ENCODE measurements at places on chromosomes 3 and 15.
A peak's percentile ranks its signal among the peaks of the same experiment; 100 is the strongest.

DNA sequence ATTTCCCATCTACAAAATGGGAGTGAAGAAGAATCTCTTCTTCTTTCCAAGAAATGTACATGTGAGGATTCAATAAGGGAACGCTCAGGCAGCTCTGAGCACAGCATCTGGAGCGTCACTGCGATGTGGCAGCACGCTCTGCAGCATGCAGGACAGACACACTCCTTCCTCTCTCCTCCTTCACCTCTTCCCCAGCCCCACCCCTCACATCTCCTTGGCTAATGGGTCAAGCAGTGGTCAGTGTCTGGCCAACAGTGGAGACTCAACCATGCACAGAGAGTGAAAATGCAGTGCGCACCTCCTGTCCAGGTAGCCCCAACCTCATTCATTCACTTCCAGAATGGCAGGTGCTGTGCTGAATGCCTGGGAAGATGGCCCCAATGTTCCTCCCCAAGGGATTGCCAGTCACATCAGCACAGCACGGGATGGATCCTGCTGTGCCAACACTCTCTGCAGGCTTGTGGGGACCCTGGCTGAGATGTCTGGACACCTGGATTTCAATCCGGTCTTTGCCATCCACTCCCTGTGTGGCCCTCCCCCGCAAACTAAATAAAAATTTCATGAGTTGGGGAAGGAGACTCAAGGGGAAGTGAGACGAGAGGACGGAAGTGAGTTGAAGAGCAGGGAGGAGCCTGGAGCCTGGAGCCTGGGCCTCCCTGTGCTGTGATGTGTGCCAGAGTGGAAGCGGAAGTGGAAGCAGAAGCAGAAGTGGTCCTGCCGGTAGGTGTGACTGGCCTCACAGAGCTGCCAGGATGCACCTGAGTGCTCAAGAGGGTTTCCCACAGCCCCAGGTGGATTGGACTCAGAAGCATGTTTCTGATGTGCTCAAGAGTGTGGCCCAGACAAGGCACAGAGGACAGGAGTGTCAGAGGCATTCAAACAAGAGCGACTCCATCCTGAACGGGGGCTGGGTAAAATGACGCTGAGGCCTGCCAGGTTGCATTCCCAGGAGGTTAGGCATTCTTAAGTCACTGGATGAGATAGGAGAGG is 163.9 kb downstream of the SMAD6 start:
- DNase-seq = no peak

DNA sequence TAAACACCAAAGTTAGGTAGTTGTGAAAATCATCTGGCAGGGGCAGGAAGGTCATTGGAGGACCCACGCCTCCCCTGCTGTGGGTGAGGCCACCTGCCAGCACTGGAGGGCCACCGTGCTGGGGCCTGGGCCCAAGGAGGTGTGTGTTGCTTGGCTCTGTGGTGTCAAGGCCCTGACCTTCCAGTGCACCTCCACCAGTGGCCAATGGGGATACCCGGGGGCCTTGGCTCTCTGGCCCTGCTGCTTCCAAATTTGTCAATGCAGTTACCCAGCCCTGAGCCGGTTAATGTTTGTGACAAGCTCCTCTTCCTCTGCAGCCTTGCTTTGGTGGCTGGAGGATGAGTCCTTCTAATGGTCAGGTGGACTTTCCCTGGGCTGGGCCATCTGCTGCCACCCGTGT is 150.2 kb downstream of the KLF13 start:
- no peak for DNase-seq

GRCh38 chr3:140794507-140794906 is 116.6 kb downstream of the TRIM42 start:
- DNase-seq = no peak

DNA sequence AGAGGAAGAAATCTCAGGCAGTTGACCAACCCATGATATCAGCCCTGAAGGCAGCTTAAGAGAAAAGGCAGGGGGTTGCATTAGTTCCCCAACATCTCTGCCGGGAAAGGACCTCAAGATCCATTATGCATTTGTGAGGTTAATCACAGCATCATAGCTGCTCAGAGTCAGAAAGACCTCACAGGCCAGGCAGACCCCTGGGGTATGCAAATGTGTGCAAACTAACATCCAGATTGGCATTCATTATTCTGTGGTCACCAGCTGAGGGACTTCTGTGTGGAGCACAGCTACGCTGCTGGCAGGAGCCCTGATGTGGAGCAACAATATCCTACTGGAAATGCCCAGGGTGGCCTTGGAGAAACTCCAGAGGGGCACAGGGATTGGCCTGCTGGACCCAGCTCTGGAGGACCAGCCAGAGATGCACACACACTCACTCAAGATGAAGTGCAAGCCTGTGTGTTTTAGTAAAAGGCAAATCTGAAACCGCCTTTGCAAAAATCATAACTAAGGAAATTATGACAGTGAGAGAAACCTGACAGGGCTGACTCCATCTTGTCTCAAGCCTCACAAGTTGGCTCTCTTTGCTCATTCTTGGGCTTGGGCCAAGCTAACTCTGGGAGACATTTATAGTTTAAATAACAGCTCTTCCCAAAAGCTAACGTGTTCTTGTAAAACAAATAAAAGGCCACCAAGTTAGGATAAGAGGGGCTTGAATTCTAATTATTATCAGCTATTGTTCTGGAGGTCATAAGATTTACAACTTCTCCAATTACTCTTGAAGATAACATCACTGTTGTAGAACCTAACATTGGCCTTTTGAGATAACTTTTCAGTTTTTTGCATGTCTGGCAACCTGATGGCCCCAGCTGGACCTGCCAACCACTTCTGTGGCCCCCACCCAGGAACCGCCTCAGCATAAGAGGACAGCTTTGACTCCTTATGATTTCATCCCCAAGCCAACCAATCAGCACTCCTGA is 257.1 kb downstream of the UACA start:
- DNase-seq = no peak

DNA sequence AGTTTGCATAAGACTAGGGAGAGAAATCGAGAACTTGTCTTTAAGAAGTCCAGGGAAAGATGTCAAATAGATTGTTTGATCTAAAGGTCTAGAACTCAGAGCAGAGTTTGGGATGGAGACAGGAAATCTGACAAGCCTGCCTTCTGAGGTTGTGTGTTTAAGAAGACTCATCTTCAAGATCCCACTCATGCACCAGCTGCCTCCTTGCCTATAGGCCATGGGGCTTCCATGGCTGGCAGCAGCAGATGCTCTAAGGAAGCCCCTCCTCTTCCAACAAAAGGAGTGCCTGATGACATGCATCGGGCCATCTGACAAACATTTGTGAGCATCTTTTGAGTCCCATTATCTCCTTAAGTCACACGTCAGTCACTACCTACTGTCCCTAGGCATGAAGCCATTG is 47.4 kb downstream of the WNT5A start:
- no peak for DNase-seq

- no peak for DNase-seq
Measured at GRCh38 chr3:177601152-177601551, 403.9 kb upstream of the TBL1XR1 start.

- no peak for DNase-seq
Measured at GRCh38 chr15:19956124-19956796, 585.3 kb downstream of the GOLGA6L6 start.

GRCh38 chr3:55601366-55602080 is 114.4 kb upstream of the WNT5A start:
- no peak for DNase-seq

- no peak for DNase-seq
Measured at GRCh38 chr3:71309342-71309741, 274.2 kb downstream of the FOXP1 start.

- DNase-seq = no peak
Measured at GRCh38 chr3:10546181-10546624, 40.8 kb upstream of the ATP2B2 start.

GRCh38 chr3:172694573-172695246 is 16.2 kb downstream of the NCEH1 start:
- DNase-seq = no peak

GRCh38 chr3:102916532-102916931 is 481.7 kb downstream of the ZPLD1 start:
- no peak for DNase-seq

DNA sequence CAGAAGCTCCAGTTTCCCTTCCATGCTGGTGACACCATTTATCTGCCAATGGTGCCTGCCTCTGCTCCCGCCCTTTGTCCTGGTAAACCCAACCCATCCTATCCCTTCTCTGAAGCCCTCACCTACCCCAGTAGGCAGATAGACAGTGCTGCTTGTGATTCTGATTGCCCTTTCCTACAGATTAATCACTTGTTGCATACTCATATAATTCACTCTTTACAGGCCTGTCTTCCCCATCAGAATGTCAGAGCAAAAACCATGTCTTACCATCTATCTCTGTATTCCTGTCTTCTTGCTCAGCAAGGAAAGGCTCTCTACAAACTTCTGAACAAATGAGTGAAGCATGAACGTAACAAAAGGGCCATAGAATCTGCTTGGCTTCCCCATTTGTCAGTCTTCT is 47.9 kb downstream of the MRPS25 start:
- no peak for DNase-seq

- DNase-seq = no peak
Measured at GRCh38 chr3:134822090-134822489, 27.0 kb downstream of the EPHB1 start.

- no peak for DNase-seq
Measured at GRCh38 chr15:64122936-64123351, 27.2 kb downstream of the SNX1 start.

GRCh38 chr3:52515192-52515591 is 18.5 kb downstream of the NT5DC2 start:
- DNase-seq = no peak

DNA sequence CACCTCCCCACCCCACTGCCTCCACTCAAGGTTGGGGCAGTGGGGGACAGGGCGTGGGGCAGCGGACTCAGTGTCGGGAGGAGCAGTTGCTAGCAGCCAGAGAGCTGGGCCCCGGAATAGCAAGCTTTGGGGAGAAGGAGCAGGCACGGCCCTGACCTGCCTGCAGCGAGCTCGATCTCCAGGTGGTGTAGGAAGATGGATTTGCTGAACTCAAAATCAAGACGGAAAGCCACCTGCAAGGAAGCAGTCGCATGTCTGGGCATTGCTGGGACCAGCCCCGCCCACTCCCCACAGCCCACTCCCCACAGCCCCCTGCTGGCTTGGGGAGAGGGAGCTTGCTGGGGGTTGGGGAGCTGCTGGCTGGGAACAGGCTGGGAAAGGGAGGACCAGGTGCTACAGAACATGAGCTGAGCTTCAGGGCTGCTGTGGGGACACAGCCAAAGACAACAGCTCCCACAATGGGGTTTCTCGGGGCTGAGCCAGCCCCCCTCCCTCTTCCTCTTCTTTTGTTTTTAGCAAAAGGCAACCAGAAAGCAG is 38.0 kb downstream of the FEM1B start:
- DNase-seq = no peak

DNA sequence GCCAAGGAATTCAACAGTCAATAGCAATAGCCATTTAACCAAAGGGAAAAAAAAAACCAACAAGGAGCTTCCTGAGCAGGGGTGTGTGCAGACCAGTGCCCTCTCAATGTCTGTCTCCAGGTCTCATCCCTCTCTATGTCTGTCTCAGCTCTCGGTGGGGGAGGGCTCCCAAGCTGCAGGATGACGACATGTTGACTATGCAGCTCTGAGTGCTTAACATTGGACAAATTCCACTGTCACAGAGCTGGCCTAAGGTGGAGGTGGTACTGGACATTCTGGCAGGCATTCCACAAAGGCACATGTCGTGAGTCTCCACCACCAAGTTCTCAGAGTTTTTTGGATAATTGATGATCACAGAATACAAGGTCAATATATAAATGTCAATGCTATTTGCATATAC is 2.0 kb upstream of the CAPN7 start:
- DNase-seq = no peak

- DNase-seq = no peak
Measured at GRCh38 chr3:127679534-127680145, 6.9 kb downstream of the ABTB1 start.

DNA sequence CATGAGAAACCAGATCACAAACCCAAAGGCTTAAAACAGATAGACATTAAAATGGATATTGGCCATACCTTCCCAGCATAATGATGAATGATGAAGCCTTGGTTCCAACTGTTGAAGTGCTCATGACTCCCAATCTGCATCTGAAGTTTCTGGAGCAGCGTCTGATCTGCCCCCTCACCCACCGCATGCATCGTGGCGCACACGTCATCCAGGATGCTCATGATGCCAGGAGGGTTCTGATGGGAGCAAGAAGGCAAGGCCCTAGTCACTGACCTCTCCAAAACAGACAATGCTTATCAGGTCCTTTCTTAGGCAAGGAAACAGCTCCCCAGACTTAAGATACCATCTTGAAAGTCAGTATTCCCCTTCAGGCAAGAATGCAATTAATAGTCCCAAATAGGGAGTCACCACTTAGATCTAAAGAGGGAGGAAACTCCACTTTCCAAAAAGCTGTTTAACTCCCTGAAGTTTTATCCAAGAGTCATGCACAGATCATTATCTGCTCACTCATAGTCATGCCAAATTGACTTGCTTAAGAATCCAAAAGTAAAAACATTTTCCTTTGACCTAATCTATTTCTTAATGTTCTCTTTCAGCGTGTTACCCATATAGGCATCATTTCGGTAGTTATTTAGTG is 2.1 kb downstream of the LDHAL6B start:
- DNase-seq = no peak

- DNase-seq = no peak
Measured at GRCh38 chr15:89937365-89938350, 24.9 kb upstream of the ARPIN start.

- DNase-seq = no peak
Measured at GRCh38 chr3:186406669-186407635, 44.9 kb upstream of the DGKG start.

GRCh38 chr15:89129123-89129815 is 41.0 kb downstream of the ABHD2 start:
- DNase-seq = peak; percentile 25

GRCh38 chr3:33209357-33209756 is 9.3 kb downstream of the SUSD5 start:
- no peak for DNase-seq

- DNase-seq = no peak
Measured at GRCh38 chr3:143972155-143972504, 507 bp downstream of the DIPK2A start.

DNA sequence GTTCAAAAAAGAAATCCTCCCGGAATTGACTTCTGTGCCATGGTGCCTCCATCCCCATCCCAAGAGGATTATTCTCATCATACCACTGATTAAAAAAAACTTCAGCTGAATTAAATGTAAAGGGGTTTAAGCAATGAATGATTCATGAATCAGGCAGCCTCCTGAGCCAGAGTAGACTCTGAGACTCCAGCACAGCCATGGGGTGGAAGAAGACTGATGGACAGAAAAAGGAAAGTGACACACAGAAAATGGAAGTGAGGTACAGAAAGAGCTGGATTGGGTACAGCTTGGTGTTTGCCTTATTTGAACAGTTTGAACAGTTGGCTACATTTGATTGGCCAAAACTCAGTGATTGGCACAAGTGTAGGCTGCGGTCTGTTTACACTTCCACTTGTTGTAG is 224.8 kb upstream of the ATP10A start:
- DNase-seq = no peak

DNA sequence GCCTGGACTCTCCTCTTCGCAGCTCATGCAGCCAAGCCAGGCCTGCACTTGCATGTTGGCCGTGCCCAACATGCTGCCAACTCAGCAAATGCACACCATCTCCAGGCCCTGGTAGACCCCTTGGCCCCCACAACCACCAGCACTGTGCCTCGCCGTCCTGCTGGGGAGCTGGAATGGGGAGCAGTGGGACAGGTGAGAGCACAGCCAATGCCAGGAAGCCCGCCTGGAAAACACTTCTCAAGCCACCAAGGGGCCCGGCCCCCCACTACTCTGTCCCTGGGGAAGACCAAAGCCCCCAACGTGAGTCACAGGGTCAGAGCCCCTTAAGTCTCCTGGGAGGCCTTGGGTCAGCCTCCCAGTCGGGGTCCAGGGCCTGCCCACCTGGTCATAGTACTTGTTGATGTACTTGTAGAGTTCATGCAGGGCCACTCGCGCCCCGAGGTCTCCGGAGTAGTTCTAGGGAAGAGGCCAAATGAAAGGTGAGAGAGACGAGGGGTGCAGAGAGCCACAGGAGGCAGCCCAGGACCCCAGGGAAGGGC is 24.5 kb downstream of the PLXNB1 start:
- no peak for DNase-seq

All from NCI-H2029 (cell line).